ENCODE measurements at places on chromosomes 4 and X.

DNA sequence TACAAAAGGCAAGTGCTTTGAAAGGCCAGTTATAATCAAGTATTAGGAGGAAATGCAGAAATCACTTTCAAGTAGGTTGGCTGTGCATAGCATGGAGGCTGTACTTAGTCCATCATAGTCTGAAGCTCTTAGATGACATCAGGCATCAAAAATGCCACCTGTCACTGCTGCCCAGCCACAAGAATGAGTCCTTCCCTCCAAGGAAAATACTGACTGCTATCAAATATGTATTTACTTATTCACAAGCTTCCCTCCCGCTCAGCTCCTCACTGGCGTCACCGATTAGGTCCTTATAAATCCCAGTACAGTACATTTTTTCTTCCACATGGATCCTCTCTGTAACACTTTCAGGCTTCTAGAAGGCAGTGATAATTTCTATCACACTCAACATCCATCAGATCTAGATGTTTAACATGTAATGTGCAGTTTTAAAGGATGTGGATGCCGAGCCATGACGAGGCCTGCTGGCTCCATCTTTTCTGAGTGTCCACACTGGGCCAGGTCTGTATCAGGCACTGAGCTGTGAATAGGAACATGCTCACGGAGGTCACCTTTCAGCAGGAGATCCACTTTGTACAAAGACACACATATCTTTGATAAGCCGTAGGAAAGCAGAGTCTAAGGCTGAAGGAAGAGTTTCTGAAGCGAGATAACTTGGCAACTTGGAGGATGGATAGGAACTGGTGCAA lies 121.9 kb downstream of the PALLD start:
- DNase-seq = no peak

- no peak for DNase-seq
These were observed 8.5 kb downstream of the POU3F4 start for GRCh38 chrX:83516597-83516996.

DNA sequence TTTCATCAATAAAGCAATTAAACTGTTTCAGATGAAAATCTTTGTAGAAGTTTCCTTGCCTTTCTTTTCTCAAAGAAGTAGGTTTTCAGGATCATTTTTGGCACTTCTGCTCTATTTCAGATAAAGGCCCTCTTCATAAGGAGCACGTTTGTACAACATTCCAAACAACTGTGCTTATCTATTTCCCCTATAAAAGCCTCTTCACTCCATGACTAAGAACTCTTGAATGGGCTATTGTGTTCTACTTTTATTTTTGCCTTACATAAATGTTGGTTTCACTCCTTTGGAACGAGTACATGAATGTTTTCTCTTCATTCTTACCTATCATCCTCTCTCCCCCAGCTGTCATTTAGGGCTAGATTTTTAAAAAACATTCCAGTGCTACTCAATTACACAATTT lies 288.0 kb upstream of the PPP1R2C start:
- DNase-seq = no peak

DNA sequence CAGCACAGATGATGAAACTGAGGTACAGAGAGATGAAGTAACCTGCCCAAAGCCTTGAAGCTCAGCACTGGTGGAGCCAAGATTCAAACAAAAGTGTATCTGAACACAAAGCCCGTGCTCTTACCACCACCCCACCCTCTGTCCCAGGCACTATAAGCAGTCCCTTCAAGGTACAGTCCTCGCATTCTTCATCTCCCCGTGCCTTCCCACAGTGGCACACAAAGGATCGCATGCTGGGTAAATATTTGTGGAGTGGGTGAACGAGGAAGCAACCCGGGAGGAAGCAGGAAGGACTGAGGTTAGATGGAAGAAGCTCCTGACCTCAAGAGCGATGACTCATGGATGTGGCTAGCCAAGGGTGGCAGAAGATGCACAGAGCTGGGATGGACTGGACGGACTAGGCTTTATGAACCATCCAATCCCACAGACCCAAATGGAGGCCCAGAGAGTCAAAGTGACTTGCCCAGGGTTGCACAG lies 18.4 kb downstream of the IQSEC2 start:
- no peak for DNase-seq

DNA sequence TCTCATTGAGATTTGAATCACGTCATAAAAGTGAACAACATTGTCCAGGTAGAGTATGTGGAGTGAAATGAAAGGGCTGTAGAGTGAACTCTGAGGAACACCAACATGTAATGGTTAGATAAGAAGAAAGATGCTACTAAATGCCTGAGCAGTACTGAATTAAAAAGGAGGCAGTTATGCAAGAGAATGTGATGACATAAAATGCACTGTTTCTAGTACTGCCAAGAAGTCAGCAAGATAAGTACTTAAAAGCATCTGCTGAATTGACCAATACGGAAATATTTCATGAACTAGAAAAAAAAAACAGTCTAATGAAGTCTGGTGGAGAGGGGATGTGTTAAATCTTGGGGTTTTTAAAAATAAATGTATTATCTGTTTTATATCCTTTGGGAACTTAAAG lies 583.8 kb upstream of the GALNT7 start:
- DNase-seq = no peak

GRCh38 chrX:8364369-8365141 lies 100.1 kb upstream of the VCX3B start:
- no peak for DNase-seq

Measured in smooth muscle cell of the brain vasculature (primary cell).